T-helper 1 cell (primary cell): ENCODE measurements at places on chromosomes 2 and 18.

- DNase-seq, result no peak
Measured at GRCh38 chr2:37500031-37500430, 155.6 kb downstream of the QPCT start.

GRCh38 chr2:23530206-23530908, 145.4 kb downstream of the KLHL29 start:
- no peak for DNase-seq

- DNase-seq, result no peak
Measured at GRCh38 chr18:74147491-74147778, 199 bp downstream of the FBXO15 start.

DNA sequence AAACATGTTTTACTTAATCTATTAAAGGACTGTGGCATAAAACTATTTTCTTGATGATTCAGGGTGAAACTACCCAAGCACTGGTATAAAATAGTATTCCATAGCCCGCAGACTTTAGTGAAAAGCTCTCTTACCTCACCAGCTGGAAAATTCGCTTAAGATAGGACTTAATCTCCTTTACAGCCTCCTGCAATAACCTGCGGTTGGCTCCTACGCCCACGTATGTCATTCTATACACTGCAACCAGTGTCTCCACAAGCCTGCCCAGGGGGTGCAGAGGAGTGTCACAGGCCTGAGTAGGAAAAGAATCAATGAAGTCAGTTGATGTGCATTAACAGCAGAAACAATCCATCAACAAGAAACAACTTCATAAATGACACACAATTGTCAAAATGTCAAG, 11.3 kb upstream of the MPP4 start:
- no peak for DNase-seq

GRCh38 chr2:25424426-25425028, 82.8 kb upstream of the DNMT3A start:
- DNase-seq, result no peak

DNA sequence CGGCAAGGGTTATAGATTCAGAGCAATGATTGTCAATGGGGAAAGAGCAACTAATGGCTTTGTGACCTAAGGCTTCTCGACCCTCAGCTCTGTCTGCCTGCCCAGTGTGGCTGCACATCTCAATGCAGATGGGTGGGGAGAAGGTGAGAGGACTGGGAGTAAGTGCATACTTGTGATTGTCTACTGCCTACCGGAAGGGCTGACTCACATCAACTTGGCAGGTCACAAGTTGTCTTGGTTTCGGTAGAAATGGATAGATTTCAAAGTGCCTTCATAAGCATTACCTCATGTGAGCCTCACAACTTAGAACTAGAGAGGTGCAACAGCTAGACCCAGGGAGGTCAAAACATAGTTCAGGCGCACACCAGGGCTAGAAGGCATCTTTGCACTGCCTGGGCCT, 29.4 kb downstream of the STAT1 start:
- no peak for DNase-seq

DNA sequence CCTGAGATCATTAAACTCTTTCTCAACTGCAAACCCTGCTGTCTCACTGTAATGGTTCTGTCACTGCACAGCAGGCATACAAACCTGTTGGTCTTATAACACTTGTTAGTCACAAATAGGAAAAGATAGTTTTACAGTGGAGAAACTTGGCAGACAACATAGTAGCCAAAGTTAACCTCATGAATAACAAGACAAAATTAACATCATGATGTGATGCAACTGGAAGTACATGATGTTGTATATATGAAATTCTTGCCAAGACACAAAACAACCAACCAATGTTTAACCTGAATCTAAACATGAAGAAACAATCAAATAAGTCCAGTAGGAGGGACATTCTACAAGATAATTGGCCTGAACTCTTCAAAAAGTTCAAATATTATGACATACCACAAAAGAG, 189.3 kb downstream of the RNF152 start:
- no peak for DNase-seq

DNA sequence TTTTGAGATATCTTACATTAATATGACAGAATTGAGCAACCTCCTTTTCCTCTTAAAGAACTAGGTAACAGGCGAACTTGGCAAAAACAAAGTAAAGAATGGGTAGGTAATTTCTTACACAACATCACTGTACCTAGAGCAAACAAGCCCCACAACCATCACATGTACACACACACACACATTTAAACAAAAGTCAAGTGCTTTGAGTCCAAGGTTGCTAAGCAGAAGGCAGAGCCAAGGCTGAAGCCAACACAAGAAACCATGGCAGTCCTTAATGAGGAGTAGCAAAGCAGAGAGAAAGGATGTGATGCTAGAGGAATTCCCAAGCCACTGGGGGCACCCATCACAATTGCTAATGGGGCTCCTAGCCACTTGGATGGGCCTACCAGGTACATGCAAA, 164.1 kb downstream of the PAX3 start:
- DNase-seq, result no peak

DNA sequence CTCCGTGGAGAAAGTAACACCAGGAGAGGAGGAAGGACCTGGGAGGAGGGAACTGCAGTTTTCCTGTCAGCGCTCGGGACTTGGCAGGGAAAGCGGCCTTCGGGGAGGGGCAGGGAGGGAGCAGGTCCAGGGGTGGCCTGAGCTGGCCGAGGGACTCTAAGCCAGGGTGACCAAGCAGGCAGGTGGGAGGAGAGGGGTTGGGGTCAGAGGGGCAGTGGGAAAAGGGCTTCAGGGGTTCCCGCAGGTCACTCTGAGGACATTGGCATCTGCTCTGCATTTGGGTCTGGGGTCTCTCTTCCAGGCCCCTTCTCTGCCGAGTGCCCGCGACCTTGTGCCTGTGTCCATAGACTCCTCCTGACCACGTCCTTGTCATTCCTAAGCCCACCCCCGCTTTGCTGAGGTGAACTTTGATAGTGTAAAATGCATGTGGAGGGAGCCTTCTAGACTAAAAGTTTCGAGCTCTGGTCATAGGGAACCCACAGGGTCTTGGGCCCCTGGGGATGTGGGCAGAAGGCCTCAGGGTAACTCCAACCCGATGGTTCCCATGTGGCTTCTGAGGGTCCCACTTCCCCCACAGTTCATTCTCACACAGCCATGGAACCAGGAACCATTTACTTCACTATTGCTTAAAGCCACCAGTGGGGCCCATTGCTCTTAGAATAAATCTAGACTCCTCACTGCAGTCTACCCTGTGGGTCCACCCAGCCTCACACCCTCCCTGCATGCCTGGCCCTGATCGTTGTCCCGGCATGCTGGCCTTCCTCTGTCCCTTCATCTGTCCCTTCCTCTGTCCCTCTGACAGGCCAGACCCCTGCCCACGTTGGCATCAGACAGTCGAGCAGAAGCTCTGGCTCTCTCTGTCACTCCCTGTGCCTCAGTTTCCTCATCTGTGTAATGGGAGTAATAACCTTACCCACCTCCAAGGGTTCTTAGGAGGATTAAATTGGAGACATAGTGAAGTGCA, 229.2 kb downstream of the SEPTIN10 start:
- no peak for DNase-seq

DNA sequence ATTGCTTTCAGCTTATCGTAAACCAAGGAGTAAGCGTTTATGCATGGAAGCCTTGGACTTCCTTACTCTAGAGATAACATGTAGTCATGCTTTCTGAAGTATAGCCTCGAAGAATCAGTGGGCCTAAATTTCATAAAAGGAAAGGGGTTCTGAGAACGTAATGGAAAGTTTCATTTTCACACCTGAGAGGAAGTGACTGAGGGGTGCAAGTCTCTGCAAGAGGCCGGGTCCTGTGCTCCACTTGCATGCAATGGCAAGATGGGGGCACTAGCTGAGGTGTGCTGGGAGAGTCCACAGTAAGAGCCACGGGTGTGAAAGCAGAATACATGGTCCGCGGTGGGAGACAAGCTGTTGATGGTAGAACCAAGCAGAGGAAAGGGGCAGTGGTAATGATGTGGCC, 36.5 kb upstream of the C1D start:
- no peak for DNase-seq

DNA sequence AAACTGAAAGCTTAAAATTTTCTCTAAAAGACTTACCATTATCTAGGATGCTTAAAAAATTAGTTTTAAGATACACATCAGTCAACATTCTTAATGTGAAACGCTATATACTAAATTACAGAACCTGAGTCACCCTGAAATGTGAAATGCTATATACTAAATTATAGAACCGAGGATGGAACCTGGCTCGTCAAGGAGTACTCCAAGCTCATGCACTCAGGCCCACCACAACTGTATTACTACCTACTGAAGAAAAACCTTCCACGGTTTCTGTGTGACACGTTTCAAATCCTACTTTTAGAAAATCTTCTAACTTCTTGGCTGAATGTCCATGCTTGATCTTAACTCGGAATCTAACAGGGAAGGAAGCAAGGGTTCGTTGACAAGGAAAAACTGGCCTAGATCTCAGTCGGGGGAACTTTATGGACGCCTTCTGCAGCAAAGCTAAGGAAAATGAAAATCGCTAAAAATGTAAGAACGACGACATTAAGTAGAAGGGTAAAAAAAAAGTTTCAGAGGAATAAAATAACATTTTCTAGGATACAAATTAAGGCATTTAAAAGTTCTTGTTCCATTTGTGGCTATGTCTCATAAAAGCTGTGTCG, 1.4 kb downstream of the PRKD3 start:
- no peak for DNase-seq

DNA sequence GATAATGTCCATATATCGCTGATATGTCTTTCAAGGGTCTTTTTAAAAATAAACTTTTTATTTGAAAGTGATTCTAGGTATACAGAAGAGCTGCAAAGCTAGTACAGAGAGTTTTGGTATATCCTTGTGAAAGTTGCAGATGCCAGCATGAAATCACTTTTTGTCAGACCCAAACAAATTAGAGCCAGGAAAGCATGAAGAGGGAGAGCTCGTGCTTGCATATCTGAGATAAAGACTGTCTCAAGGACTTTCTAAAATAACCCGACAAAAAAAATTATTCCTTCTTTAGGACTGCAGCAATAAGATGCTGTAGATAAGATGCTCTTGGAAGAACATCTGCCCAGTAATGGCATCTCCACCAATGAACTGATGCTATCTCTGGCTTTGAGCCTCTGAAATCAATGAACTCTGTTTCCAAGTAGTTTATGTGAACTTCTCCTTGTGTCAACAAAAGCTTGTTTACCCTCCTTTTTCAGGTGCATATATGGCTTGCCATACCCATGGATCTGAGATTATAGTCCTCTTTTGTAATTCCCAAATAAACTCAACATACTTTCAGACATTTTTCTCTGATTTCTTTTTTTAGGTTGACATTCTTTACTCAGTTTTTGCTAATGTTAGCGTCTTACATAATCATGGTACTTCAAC, 774.6 kb upstream of the FAM98A start:
- no peak for DNase-seq

DNA sequence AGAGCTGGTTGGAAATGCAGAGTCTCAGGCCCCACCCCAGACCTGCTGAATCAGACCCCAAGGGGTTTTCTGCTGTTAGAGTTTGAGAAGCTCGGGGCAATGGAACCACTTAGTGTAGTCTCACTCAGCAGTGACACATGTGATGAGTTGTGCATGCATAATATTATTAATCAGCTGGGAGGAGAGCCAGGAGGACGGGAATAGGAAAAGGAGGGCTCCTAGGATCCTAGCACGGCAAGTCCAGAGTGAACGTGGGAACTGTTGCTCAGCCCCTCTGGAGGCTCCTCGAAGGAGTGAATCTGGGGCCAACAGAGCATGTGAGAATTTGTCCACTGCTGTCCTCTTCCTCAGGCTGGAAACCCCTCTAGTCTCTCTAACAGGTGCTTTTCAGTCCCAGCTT, 87.1 kb downstream of the HS1BP3 start:
- no peak for DNase-seq

- no peak for DNase-seq
Measured at GRCh38 chr2:19714926-19715325, 186.9 kb downstream of the TTC32 start.

DNA sequence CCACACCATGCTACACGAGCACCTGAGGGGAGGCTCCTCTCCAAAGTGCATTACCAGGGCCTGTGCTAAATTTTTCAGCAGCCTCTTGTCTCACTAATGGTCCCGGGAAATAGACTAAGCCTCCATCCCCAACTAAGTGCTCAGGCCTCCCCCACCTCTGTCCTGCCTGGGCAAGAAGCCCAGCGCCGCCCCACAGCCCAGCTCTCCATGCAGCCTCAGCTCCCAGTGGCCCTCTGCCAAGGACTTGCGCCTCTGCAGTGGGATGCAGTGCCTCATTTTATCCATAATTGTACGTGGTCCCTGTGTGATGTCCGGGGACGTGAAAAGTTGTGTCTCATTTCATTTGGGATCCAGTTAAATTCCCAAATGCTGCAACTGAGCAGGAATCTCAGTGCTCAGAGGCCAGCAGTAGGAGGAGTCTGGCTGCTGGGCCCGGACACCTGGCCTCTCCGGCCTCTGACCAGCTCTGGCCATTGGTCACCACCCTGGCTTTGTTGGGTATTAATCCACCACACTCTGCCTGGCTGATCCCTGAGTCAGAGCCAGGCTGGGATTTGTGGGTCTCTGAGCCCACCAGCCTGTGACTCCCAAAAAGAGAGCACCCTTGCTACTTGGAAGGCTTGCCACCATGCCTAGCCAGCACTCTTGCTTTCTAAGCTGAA, 11.4 kb upstream of the STEAP3 start:
- no peak for DNase-seq

DNA sequence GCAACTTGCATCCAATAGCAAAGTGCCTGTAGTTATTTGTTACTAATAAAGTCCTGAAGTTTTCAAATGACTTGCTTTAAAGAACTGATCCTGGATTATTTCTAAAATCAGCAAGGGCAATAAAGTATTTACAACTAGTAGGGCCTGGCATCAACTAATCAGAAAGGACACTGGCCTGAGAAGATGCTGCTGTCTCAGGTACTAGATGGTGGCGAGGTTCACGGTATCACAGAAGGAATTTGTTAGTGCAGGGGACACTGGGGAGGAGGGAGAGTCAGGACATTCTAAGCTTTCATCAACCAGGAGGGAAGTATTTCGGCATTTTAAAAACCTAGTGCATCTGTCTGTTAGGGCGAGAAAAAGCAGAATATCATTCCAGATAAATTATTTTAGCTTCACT, 440.2 kb upstream of the LYPD1 start:
- no peak for DNase-seq

- DNase-seq, result peak; percentile 34
Measured at GRCh38 chr2:196101325-196101991, 32.8 kb upstream of the DNAH7 start.

- DNase-seq, result no peak
Measured at GRCh38 chr2:13560322-13560721, 843.6 kb downstream of the TRIB2 start.

DNA sequence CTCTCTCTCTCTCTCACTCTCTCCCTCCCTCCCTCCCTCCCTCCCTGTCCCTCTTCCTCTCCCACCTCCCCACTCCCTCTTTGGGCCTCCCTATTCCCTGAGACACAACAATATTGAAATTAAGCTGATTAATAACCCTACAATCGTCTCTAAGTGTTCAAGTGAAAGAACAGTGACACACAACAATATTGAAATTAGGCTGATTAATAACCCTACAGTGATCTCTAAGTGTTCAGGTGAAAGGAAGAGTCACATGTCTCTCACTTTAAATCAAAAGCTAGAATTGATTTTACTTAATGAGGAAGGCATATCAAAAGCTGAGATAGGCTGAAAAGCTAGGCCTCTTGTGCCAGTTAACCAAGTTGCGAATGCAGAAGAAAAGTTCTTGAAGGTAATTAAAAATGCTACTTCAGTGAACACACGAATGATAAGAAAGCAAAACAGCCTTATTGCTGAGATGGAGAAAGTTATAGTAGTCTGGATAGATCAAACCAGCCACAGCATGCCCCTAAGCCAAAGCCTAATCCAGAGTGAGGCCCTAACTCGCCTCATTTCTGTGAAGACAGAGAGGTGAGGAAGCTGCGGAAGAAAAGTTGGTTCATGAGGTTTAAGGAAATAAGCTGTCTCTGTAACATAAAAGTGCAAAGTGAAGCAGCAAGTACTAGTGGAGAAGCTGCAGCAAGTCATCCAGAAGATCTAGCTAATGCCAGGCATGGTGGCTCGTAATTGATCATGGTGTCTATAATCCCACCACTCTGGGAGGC, 21.3 kb downstream of the MALT1 start:
- DNase-seq, result no peak
